ENCODE measurements at places on chromosomes 11 and 22. TPM values are rescaled to one million over a fixed set of nuclear protein-coding genes. Genes with fewer than 3 reads are reported as not detected.

The SLC15A3 gene
- polyA plus RNA-seq = 11.6 TPM

The MFRP gene
- not detected for polyA plus RNA-seq

The DTX4 gene
- polyA plus RNA-seq = 50.3 TPM

The APOA4 gene
- polyA plus RNA-seq = 338 TPM

All from small intestine (tissue), 16 donors.